ACHN (cell line): ENCODE measurements at places on chromosomes 2 and 18.
A peak's percentile ranks its signal among the peaks of the same experiment; 100 is the strongest.

DNA sequence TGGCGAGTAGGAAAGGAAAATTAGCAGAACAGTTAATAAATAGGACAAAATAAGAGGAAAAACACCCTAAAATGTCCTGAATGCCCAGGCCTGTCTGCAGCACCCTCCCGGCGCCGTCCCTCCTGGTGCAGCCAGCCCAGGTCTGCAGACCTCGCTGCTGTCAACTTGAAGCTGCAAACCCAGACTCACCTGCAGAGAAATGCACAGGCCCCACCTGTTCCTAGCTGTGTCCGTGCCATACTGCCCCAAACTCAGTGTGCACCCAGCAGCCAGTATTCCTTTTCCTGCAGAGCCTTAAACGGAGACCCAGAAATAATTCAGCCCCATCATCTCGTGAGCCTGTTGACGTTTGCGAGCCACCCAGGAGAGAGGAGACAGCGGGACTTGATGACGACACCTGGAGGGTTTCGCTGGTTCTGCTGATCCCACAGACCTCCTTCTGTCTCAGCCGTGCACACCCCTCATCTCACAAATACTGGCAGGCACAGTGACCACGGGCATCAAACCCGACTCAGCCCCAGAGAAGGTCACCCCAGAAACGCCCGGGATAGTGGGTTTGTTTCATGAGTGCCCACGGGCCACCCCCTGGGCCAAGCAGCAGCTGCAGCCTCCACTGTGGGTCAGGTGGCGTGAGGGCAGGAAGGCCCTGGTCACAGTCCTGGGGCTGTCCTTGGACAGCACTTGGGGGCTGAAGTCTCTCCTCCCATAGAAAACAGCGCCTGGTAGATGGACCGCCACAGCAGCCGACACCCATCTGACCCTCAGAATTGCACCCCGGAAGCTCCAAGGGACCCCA, 239.5 kb upstream of the SALL3 start:
- no peak for DNase-seq

DNA sequence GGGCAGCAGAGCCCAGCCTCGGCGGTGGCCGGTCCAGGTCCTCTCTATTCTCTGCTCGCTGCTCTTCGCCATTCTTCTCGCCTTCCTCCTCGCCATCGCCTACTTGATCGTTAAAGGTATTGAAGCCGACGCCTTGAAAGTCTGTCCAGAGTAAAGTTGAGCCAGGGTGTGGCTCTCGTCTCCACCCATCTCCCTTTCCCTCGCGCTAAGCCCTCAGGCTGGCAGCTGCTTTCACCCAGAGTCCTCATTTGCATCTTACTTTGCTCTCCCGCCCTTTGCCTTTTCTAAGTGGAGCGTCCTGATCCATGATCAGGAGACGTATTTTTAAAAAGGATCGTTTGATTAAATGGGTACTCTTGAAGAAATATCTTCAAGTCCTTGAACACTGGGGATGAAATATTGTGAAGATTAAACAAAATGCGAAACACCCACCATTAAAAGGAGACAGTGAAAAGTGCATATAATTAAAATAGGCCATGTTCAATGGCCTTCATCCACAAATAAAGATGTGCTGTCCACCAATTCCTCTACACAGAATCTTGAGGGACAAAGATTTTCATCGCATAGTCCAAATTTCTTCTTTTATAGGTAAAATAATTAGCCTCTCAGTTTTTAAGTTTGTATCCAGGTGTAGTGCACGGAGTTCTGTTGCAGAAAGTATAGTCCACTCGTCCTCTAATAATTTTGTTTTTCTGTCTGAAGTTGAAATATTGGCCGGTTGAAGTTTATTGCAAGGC, 657 bp downstream of the ARL6IP6 start:
- peak; percentile 74 for DNase-seq

DNA sequence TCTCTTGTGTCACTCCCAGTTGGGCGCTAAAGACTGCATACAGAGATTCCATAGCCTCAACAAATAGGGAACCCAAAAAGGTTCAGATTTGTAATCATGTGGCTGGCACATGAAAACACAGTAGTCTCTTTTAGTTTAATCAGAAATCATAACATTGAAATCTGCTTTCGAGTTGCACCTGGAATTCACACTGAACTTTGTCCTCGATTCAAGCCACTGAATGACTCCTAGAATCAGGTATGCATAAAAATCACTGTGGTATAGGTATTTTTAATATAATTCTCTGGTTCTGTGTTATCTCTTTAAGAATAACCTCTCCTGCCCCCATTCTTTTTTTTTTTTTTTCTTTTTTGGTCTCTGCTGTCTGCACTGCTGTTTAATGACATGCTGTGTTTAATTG, 150.2 kb downstream of the KCNH7 start:
- no peak for DNase-seq

GRCh38 chr2:194103941-194104659, 1552.9 kb upstream of the SLC39A10 start:
- no peak for DNase-seq

GRCh38 chr2:228140934-228141528, 40.5 kb downstream of the SPHKAP start:
- DNase-seq: no peak

GRCh38 chr2:83901317-83901716, 557.8 kb downstream of the SUCLG1 start:
- DNase-seq: no peak

DNA sequence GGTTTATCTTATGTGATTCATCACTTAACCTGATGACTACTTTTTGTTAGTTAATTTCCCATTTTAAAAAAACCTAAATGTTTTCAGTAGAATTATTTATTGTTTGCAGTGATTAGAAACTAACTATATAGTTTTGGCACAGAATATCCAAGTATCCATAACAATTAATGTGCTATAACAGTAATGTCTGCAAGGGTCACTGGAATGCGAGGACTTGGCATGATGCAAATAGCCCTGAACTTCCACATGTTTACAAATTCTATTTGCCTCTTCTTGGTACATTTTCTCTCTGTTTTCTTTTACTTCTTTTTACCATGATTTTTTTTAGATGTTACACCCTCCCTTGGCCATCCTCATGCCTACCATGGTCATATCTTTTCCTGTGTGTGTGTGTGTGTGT, 49.3 kb upstream of the GALNT3 start:
- no peak for DNase-seq

GRCh38 chr18:8856769-8857393, 151.5 kb downstream of the MTCL1 start:
- no peak for DNase-seq

- no peak for DNase-seq
These were observed 25.7 kb downstream of the MBOAT2 start for GRCh38 chr2:8977758-8978157.

DNA sequence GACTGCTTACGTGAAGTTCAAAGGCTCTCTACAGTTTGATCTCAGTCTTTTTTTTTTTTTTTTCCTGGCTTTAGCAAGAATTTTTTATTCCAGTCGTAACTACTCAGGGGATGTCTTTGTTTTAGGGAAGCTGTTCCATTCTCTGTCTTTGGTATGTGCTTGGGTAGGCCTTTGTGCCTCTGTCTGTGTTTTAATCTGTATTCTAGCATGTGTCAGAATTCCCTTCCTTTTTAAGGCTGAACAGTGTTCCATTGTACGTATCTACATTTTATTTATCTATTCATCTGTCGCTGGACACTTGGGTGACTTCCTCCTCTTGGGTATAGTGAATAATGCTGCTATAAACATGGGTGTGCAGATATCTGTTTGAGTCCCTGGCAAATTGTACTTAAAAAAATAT, 42.6 kb downstream of the MYO1B start:
- DNase-seq: no peak

- no peak for DNase-seq
These were observed 2.6 kb upstream of the GPR35 start for GRCh38 chr2:240622531-240623235.
